ENCODE measurements at places on chromosomes 7 and 10.

DNA sequence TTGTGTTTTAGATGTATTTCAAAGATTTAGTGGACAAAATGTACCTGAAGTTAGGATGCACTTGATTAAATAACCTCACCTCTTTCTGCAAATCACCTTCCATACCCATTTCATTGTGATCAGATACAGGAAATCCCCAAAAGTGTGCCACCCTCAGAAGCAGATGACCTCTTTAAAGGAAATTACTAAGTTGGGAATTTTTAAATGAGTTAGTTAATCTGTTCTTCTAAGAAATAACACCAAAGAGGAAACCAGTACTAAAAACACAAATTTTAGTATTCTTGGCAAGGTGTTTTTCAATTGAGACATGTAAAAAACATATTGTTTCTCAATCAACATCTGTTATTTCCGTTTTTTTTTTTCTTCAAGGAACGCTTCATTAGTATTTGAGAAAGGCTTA lies 4.6 kb upstream of the SEMA3A start:
- DNase-seq, result no peak

DNA sequence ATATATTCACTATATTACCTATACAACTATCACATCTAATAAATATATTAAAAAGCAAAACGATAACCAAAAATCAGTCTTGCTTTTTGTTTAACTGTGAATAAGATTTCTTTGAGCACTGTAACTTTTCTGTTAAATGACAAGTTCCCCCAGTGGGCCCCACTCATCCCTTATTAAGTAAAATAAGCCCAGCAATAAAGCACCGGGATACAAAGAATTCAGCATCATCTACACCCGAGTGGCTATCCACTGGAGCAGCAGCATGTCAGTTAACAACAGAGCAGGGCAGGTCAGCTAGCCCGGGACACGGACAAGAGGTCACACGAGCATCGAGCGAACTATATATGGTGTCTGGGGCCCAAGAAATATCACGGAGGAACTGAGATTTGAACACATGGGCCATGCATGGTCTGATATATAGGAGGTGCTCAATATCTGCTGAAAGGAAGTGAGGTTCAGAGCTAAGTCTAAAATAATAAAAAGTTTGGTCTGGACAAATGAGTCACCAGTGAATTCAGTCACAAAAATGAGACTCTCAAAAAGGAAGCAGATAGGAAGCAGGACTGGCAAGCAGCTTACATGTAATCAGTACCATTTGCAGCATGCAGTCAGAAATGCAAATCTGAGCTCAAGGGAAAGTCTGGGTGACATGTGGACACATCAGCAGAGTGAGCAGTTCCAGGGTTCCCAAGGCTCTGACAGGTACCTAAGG lies 4.1 kb downstream of the ERCC6 start:
- peak; percentile 55 for DNase-seq

- DNase-seq, result no peak
These were observed 37.1 kb downstream of the STEAP4 start for GRCh38 chr7:88269586-88269985.

DNA sequence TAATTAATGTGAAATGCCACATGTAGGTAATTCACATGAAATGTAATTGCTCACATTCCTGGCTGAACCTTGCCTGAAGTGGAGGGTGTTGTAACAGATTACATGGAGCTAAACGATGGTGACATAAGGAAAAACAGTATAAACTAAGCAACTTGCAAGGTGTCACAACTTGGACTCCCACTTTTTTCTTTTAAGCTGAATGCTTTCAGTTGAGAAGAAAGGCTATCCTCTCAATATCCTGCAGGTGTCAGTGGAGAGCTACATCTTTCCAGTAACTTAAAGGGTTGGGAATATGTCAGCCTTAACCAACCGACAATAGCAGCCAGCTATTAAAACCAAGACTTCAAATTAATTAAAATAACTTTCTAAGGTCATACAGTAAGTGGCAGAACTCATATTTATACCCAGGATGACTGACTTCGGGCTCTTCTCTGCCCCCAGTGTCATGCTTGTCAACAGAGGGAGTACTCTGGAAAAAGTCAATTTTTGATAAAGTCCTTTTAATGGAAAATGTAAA lies 33.7 kb downstream of the NRBF2 start:
- peak; percentile 55 for DNase-seq

DNA sequence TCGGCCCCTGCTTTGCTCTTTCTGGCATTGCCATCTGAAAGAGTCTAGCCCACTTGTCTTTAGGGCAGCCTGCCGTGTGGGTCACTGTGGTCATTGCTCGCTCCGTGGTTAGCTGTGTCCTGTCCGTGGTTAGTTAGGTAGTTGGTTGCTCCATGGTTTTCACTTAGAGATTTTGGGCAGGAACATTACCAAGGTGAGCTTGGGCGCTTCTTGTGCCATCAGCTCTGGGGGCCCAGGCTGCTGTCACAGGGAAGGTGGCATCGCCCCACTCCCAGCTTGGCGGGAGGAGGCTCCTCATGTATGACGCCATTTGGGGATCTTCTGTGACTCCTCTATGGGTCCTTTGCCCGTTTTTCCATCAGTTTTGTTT lies 53.1 kb downstream of the INPP5A start:
- DNase-seq, result no peak

DNA sequence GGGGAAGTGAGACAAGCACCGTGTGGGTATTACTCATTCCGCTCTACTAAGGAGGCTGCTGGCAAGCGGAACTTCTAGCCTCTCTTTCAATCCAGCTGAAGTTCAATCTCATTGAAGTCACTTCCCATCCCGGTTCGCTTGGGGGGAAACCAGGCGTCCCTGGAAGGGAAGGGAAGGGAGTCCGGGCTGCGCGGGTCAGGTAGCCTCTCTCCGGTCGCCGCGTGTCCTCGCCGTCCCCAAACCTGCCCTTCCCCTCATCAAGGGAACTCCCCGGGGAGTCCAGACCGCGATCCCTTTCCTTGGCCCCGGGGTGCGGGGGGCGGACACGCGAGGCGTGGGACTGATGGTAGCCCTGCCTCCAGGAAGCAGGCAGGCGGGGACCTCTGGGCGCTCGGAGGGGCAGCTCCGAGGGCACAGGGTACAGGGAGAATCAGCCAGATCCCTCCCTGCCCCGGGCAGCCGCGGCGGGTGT lies 598 bp upstream of the ZEB1 start:
- no peak for DNase-seq

GRCh38 chr7:159136442-159136841 lies 8.2 kb downstream of the VIPR2 start:
- DNase-seq, result no peak

DNA sequence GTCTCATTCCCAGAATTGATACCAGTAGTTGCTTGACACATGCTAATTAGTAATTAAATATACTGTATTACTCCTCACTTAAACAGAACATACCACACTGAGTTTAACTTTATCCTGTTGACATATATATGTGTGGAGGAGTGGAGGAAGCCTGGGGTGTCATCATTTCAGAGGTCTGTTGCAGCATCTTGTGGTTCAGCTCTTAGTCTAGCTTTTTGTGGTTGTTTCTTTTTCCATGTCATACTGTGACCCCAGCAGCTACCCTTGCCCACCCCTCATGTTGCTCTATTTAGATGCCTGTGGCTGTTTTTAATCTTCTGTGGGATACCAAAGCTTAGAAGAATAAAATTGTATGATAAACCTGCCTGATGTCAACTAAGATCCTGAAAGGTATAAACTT lies 875.4 kb downstream of the LRMDA start:
- peak; percentile 67 for DNase-seq

- no peak for DNase-seq
These were observed 166.0 kb upstream of the EEPD1 start for GRCh38 chr7:35987016-35987415.

DNA sequence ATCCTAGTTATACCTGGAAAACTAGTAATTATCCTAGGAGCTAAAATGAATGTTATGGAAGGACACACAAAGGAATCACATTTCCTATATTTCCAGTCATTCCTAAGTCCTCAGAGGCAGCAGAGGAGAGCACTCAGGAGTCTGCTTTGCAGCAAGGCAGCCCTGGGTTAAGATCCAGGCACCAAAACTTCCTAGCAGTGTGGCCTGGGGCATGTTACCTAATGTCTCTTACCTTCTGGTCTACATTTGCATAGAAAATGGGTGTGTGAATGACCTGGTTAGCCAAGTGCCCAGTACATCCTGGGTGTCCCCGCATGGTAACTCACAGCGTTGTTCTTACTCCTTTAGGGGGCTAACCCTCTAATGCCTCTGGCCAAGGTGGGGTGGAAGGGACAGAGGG lies 135.9 kb downstream of the TAX1BP1 start:
- no peak for DNase-seq

DNA sequence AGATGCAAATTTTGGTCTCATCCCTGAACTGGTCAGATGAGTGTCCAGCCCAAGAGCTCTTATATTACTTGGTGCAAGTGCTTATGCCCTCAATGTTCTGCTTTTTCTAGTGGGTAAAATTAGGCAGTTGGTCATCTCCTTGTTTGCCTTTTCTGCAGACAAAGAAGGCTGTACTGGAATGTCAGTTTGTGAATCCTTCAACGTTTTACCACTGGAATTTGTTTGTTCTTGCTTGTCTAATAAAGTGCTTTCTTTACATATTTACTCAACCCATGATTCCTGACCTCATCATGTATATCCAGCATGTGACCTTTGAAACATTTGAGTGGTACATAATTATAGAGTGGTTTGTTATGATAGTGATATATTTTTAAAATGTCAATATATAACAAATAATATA lies 232.2 kb upstream of the TEX47 start:
- no peak for DNase-seq

DNA sequence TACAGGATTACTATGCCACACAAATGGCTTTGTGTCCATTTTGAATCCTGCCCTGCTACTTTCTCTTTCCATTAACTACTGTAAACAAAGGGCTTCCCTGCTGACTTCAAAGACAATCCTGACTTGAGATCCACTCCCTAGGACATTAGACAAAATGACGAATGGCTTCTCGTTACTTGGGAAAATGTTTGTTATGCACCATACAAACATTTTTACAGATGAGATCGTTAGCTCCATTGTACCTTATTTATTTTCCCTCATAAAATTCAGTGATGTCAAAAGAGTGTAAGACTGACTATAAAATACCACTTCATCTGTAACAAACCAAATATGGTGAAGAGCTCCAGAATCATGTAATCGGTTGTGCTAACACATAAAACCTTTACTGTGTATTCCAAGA lies 121.8 kb downstream of the CD36 start:
- no peak for DNase-seq

DNA sequence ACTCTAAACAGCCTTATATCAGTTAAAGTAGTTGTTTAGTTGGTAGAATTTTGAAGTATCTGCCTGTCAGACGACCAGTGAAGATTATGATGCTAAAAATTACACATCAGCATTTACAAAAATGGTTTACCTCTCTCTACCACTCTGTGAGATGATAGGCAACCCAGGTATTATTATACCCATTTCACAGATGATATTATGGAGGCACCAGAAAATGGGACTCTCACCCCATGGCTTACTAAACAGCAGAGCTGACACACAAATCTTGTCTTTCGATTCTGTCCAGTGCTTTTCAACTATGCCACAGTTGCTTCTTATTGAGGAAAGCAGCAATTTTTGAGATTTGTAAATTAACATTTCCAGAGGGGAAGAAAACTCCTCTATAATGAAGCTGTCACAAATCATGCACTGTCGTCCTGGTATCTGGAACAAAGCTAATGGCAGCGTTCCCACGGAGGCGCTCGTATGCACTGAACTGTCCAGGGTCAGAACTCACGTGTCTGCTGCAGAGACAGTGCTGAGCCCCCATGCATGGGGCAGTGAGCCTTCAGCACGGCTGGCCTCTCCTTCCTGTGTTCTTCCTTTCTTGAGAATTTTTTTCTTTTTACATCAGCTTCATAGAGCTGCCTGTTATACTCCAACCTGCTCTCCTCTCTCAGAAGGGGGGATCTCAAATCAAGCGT lies 381.1 kb downstream of the SDK1 start:
- DNase-seq, result no peak

- DNase-seq, result no peak
These were observed 95.8 kb downstream of the DKK1 start for GRCh38 chr10:52409928-52410327.

GRCh38 chr10:122050311-122050710 lies 61.3 kb downstream of the TACC2 start:
- DNase-seq, result no peak

- no peak for DNase-seq
These were observed 34.6 kb downstream of the XRCC2 start for GRCh38 chr7:152641384-152641783.

DNA sequence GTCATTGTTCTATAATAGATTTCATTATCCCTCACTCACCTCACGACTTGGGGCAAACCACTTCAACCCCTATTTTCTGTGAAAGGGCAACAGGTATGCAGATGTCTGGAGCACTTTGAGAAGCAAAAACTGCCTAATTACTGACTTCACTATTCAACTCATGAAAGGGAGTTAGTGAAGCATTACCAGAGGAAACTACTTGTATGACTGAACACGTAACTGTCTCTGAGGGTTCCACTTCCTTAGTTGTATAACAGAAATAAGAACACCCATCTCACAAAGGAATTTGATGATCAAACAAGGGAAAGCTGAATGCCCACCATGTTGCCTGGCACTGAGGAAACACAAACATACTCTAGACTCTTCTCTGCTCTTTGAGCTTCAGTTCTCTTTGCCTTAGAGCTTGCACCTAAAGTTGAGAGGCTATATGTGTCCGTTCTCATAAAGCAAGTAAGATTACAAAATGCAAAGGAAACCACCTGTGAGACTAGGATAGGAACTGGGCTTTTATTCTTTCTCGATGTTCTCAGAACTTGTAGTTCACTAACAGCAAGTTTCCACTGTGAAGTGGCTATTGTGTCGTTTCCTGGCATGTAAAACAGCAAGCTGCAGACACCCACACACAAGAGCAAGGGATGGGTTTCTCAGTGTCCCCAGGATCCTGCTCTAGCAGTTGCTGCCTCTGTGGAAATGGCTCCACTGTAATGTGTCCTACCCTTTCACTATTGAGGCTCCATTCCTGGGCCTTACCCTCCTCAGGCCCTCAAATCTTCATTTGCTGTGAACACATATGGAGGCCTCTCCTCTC lies 2.6 kb downstream of the TMEM243 start:
- DNase-seq, result no peak

- no peak for DNase-seq
These were observed at the start of gene NAMPT for GRCh38 chr7:106284714-106285050. NAMPT (minus strand) TSS chr7:106284983; CDS start chr7:106284884, 99 bp downstream.

DNA sequence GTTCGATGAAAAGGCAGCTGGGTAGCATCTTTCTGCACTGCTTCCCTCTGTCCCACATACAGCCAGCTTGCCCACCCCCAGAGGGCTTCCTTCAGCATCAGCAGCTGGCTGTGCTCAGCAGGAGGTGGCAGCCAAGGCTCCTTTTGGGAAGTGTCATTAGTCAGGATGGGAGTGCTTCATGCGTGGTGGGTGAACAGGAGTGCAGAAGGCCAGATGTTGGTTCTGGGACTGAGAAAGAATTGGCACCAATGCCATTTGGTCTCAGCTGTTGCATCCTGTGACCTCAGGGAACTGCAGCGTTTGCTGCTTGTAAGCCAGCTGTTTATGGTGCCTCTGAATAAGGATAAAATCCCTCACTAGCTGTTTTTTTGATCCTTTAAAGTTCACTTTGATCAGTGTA lies 131.1 kb upstream of the SORCS3 start:
- no peak for DNase-seq

- DNase-seq, result no peak
These were observed 28.0 kb upstream of the CPN1 start for GRCh38 chr10:100109670-100110069.

Data from AG09309 (cell line).